G401 (cell line): ENCODE measurements at places on chromosomes 7 and 10. TPM values are rescaled to one million over a fixed set of nuclear protein-coding genes. Genes with fewer than 3 reads are reported as not detected.

DNA sequence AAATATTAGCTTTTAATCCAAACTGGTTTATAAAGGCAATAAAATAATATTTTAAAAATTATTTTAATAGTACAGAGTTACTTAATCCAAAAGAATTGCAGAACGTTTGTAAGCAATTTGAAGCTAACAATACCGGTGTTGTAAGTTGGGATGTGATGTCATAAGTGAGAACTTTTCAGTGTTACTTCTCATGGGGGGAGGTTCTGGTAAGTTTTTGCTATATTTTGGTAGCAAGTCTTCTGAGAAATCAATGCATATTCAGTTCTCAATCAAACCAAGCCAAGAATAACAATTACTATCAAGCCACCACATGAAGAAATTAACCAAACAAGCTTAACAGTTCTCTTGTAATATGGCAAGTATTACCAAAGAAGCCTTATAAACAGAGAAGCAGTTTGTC is 147.1 kb upstream of the ASAH2 start:
- DNase-seq, result no peak

GRCh38 chr7:121961089-121961867 is 88.3 kb downstream of the PTPRZ1 start:
- no peak for DNase-seq

- no peak for DNase-seq
Measured at GRCh38 chr7:39609113-39609934, 14.0 kb upstream of the RALA start.

GRCh38 chr10:103941801-103942200 is 23.8 kb upstream of the STN1 start:
- no peak for DNase-seq

- no peak for DNase-seq
Measured at GRCh38 chr7:36784991-36785940, 61.0 kb upstream of the AOAH start.

- peak; percentile 41 for DNase-seq
Measured at GRCh38 chr10:73774637-73775036, 7.2 kb upstream of the CHCHD1 start.

DNA sequence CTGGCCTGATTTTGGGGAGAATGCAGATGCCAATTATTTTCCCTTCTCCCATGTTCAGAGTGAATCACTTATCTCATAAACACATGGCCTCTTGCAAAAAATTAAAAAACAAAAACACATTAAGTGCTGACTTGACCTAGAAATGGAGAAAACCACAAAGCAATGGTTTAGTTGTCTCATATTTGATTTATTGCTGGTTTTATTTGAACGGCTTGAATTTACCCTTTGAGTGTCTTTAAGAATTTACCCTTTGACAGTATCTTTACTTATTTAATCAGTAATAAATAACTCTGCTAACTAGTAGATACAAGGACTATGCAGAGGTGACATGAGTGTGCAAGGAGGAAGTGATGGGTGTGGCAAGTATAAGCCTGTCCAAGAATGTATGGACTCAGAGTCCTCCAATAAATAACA is 68.1 kb upstream of the GSDME start:
- no peak for DNase-seq

- DNase-seq, result no peak
Measured at GRCh38 chr10:124870854-124871425, 69.3 kb downstream of the ABRAXAS2 start.

- peak; percentile 29 for DNase-seq
Measured at GRCh38 chr7:78634093-78634492, 819.4 kb downstream of the MAGI2 start.

GRCh38 chr7:142301923-142302550 is 44.2 kb upstream of the PRSS58 start:
- DNase-seq, result no peak

DNA sequence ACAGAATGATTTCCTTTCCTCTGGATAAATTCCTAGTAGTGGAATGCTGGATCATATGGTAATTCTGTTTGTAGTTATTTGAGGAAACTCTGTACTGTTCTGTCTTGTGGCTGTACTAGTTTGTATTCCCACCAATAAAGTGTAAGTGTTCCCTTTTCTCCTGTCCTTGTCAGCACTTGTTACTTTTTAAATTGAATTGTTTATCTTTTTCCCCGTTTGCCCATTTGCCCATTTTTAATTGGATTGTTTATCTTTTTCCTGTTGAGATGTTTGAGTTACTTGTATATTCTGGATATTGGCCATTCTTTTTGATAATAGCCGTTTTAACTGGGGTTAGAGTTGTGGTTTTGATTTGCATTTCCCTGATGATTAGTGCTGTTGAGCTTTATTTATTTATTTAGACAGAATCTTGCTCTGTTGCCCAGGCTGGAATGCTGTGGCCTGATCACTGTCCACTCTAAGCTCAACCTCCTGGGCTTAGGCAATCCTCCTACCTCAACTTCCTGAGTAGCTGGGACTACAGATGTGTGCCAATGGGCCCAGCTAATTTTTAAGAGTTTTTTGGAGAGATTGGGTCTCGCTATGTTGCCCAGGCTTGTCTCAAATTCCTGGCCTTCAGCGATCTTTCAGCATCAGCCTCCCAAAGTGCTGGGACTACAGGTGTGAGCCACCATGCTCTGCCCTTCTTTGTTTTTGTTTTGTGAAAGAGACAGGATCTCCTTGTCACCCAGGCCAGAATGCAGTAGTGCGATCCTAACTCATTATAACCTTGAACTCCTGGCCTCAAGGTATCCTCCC is 23.0 kb downstream of the BMPR1A start:
- no peak for DNase-seq

- no peak for DNase-seq
Measured at GRCh38 chr10:102802920-102803534, 34.2 kb downstream of the CYP17A1 start.

DNA sequence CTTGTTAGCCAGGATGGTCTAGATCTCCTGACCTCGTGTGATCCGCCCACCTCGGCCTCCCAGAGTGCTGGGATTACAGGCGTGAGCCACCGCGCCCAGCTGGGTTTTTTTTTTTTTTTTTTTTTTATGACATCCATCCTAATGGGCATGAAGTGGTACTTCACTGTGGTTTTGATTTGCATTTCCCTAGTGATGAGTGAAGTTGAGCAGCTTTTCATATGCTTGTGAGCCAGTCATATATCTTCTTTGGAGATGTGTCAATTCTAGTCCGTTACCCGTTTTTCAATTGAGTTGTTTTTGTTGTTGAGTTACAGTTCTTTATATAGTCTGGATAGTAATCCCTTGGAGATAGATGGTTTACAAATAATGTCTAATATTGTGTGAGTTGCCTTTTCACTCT is 127.7 kb downstream of the SMURF1 start:
- no peak for DNase-seq

- no peak for DNase-seq
Measured at GRCh38 chr7:1481300-1481699, 22.0 kb upstream of the MICALL2 start.

- no peak for DNase-seq
Measured at GRCh38 chr10:31173752-31174151, 142.1 kb upstream of the ZNF438 start.

DNA sequence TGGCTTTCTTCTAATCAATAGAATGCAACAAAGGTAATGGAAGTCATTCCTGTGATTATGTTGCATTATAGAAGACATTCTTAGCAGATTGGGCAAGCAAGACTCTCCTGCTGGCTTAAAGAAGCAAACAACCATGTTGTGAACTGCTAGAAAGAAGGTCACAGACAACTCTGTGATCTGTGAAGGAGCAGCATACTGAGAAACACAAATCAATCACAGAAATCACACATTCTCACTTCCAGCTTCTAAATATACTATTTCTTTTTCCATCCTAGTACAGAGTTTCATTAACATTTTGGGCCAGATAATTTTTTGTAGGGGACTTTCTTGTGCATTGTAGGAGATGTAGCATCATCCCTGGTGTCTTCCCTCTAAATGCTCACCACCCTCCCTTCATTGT is 28.0 kb upstream of the PALS2 start:
- DNase-seq, result no peak

DNA sequence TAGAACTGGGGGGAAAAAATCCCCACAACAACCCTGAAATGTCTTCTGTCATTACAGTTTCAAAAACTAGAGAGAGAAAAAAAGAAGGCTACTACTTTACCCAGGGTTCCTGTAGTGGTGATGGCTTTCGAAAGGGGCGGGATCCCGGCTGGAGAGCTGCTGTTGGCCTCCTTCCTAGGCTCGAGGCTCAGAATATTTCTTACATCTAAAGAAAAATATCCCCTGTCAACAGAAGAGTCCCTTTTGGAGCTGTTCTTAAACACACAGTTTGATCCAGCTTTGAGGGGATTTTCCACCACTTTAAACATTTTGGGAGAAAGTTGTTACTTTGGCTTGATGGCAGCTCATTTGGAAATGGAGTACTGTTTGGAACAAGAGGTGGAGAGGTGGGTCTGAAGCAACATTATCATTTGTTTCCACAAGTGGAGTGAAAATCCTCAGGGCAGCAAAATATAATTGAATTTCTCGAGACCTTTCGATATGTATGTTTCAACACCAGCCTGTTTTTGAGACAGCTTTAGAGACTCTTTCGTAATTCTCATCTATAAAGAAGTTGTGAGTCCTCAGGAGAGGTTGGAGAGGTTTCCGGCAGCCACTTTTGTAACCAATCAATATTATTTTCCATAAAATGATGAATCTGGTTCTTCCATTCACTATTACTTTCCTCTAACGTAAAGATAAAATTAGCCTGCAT is 5.1 kb downstream of the HOXA13 start:
- no peak for DNase-seq

GRCh38 chr7:142323706-142324105 is 65.8 kb upstream of the PRSS58 start:
- no peak for DNase-seq

- no peak for DNase-seq
Measured at GRCh38 chr10:6840766-6841165, 260.7 kb upstream of the PRKCQ start.

DNA sequence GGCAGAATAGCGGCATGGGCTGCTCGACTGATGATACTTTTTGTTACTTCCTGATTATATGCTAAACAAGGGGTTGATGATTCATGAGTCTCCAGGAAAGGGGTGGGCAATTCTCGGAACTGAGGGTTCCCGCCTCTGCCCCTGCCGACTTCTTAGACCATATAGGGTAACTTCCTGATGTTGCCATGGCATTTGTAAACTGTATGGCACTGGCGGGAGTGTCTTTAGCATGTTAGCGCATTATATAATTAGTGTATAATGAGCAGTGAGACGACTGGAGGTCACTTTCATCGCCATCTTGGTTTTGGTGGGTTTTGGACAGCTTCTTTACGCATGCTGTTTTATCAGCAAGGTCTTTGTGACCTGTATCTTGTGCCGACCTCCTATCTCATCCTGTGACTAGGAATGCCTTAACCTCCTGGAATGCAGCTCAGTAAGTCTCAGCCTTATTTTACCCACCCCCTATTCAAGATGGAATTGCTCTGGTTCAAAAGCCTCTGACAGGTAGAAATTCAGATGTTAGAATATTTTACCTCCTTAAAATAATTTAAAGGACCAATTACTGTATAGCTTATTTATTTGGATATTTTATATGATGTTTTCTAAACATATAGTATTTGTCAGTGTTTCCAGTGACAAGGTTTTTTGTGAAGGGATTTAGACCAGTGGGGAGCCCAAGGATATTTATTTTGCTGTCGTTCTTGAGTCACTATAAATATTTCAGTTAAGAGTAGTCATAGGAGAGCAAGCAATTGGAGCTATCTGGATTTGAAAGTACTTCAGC is 90.1 kb upstream of the PIK3CG start:
- peak; percentile 57 for DNase-seq

- no peak for DNase-seq
Measured at GRCh38 chr10:78619896-78620295, 448.9 kb upstream of the ZMIZ1 start.

DNA sequence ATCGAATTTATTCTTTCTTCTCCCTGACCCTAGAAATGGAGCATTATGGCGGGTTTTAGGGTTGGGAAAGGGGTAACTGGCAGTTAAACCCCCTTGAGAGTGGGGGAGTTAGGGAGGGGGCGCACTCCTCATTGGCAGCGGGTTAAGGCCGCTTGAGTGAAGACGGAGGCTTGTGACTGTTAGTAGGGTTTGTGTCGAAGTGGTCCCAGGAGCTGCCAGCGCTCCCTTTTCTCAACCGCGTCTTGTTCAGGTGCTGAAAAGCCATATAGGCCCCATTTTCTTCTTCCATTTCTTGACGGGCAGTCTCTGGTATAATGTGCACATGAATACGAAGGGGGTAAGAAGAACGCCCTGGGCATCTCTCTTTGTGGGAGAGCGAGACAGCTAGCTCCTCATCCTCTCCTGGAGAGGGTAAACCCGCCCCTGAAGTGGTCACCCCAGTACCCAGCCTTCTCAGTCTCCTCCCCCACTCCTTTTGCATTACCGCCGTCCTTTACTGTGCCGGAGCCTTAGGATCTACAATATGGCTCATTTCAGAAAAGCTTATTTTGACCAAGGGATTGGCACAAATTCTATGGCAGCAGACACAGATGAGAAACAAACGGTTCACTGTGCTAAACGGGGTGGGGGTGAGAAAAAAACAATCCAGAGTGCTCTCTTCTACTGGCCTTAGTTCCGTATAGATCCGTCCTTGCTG is 836 bp downstream of the KMT2E start:
- DNase-seq, result peak; percentile 80

ADIRF gene
- total RNA-seq, result not detected in 2 replicates

TMEM273 gene
- total RNA-seq, result not detected in 2 replicates

DLX5 gene
- 0.18 TPM in 1 of 2 replicates, not detected in the other for total RNA-seq

CCL24 gene
- total RNA-seq, result not detected in 2 replicates

SPDYE1 gene
- not detected in 2 replicates for total RNA-seq

PFKP gene
- 200 and 222 TPM in 2 replicates for total RNA-seq

PRRT4 gene
- 0.78 TPM in 1 of 2 replicates, not detected in the other for total RNA-seq

NYAP1 gene
- 17.3 and 23.0 TPM in 2 replicates for total RNA-seq

KIAA1217 gene
- total RNA-seq, result 0.31 and 2.1 TPM in 2 replicates

ALDH18A1 gene
- 151 and 164 TPM in 2 replicates for total RNA-seq

ING3 gene
- total RNA-seq, result 8.5 and 18.9 TPM in 2 replicates

LEP gene
- not detected in 2 replicates for total RNA-seq

OGDHL gene
- total RNA-seq, result 7.6 and 12.8 TPM in 2 replicates

ZNF117 gene
- total RNA-seq, result 1.3 and 3.1 TPM in 2 replicates

PILRA gene
- total RNA-seq, result 1.6 TPM in 1 of 2 replicates, not detected in the other
